Germinal center (tissue), 1 donor: ENCODE measurements at places on chromosomes 7 and 10.

GRCh38 chr7:137423321-137423720 lies 79.8 kb upstream of the PTN start:
- DNase-seq, result no peak

DNA sequence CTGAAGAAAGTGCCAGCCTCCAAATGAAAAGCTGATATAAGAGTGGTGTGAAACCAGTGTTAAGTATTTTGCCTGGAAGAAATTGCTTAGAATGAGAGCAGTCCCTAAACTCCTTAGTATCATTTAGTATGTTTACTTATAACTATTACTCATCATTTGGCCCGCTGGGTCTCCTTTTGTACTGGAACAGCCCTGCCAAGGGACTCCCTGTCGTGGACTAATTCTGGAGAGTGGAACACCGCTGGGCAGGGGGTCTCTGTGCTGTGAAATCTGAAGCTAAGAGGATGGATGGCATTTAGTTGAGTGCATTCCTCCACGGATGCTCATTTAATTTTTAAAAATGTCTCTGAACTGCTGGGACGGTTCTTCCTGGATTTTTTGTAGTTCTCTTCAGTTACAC lies 889.9 kb upstream of the C7orf33 start:
- no peak for DNase-seq

DNA sequence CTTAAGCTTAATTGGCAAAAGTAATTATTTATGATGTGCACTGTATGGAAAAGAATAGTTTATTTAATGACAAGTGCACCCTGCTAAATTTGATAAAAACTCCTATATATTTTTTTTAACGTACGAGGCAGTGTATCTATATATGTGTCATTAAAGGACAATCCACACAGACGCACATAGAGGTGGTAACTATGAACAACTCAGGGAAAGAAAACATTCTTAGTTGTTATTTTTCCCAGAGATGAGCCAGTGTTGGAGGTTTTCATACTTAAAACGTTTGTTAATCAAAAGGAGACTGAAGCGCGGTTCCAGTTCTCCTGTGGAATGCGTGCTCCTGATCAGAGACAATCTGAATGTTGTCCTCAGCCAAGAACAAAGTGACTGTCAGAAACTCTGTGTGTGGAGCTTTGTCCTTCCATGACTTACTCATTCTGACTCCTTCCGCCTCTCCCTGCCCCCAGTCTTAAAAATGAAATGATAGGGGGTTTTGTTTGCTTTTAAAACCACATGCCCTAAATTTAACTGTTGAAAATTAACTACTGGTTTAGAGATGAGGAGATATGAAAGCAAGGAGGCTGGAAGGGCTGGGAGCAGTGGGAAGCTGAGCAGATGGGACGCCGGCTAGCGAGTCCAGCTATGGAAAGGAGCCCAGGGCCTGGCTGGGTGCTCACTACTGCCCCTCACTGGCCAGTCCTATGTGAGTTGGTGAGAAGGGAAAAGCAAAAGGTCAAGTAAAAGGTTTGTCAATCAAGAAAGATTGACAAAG lies 99.6 kb downstream of the SVIL start:
- DNase-seq, result no peak

DNA sequence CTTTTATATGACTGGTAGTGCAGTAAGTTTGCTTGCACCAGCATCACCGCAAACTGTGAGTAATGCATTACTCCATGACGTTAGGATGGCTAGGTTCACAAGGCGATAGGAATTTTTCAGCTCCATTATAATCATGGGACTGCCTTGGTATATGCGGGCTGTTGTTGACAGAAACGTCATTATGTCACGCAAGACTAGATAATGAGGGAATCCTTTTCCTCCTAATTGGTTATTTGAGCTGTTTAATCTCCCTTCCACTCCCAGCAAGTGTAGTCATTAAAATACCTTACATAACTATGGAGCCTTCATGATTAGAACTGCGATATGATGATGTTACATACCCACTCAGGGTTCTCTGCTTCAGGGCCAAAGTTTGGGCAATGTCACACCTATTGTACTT lies 17.3 kb downstream of the KLLN start:
- DNase-seq, result no peak

- DNase-seq, result no peak
These were observed 138.9 kb downstream of the PKD1L1 start for GRCh38 chr7:47809387-47809786.

DNA sequence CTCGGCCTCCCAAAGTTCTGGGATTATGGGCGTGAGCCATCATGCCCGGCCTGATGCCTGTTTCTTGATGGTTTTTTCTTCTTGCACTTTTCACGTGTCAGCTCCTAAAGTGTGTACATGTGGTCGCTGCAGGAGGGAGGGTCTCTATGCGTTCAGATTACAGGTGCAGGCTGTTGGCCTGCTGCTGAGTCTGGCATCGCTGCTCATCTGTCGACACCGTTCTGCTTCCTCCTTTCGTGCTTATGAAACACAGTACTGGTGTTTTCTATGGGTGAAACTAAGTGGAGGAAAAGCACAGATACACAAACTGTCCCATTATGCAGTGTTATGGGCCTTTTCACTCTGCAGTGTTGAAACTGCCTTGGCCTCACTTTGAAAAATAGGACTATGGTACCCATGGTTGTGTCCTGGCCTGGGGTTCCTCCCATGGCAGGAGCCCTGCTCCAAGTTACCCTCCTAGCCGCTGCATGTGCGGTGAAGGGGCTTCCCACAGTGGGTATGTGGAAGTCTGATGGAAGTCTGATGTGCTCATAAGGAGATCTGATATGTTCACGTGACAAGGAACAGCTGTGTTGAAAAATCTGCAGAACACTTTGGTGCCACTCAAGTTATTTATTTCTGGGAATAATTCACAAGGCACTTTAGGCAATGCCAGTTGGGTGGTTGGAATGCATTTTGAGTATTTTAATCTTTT lies 23.5 kb downstream of the OGDH start:
- DNase-seq, result peak; percentile 22

GRCh38 chr10:11789306-11789705 lies 33.9 kb upstream of the PROSER2 start:
- DNase-seq, result no peak

DNA sequence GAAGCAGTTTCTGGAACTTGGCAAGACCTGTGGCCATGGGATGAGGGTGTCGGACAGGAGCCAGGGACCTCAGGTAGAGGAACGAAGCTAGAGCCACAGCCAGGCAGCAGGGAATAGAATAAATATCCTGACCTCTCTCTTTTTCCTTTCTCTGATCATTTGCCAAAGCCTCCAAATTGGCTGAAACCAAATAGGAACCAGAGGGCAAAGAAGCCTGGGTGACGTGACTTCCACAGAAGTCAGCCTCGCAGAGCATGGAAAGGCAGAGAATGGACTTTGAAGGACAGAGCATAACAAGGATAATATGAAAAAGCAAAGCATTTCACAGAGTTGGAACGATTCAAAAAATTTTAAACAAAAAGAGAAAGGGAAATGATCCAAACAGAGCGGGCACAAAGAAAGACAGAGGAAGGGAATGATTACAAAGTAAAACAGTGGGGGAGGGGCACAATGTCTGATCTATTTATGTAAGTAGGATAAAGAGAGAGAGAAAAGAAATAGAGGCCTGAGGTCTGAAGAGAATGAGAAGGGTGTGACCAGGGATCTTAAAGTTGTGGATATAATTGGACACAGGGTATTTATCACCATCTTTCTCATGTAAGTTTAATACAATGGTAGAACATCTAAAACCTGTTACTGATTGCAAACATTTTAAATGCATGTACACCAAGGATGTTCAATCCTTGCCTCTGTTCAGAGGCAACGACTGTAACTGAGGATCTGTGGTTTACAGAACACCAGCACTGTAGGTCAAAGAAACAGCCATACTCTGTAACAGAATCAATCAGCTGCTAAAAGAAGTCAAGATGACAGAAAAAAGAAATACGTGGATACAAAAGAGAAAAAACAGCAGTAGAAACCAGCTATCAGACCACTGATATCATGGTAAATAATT lies 4.5 kb upstream of the ZEB1 start:
- no peak for DNase-seq

DNA sequence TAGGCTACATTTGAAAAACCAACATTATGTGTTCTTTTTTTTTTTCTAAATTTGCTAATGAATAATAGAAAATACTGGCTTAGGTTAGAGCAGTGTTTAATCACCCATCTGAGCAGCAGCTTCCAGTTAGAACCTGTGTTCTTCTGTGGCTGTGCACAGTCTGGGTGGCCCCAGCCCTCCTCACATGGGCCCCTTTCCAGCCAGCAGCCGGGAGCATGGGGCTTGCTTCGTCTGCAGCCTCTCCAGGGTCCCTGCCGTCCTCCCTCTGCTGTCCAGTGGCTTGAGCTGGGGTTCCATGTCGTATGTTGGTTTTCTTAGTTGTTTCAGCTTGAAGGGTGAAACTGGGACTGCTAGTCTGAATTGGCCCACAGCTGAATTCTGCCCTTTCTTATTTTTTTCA lies 37.3 kb downstream of the BNIP3 start:
- no peak for DNase-seq

DNA sequence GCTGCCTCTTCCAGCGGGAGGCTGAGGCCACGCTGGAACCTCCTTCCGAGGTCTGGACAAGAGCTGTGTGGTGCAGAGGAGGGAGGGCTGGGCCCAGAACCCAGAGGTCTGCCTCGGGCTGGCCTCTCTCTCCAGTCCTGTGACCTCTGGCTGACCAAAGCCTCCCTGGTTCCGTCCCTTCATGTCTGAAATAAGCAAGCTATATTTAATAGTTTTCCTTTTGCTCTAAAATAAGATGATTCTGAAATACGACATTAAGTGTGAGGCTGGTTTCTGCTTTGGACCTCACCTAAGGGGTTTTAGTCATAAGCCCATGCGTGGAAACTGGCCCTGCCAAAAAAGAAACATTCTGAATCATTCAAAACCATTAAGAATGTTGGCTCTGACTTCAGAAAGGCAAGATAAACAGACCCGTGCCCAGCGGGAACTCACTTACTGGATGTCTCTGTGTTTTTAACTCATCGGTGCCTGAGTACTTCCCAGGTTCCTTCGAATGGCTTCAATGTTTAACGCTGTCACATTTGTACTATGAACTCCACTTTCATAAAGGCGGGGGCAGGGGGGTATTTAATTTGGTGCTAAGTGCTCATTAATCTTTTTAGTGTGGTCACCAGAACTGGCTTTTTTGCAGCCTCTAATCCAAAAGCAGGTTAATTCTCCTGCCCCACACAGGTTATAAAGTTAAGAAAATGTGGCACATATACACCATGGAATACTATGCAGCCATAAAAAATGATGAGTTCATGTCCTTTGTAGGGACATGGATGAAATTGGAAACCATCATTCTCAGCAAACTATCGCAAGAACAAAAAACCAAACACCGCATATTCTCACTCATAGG lies 157.5 kb upstream of the KLF14 start:
- no peak for DNase-seq

- DNase-seq, result no peak
These were observed 28.1 kb upstream of the TRIL start for GRCh38 chr7:28986028-28986764.

GRCh38 chr7:29077854-29078253 lies 68.5 kb downstream of the CPVL start:
- DNase-seq, result no peak

- DNase-seq, result no peak
These were observed 20.9 kb downstream of the RGS10 start for GRCh38 chr10:119521443-119522204.

GRCh38 chr7:121302214-121302745 lies 26.5 kb upstream of the WNT16 start:
- DNase-seq, result no peak
